ENCODE measurements at places on chromosomes 2 and 18.

GRCh38 chr18:615092-615521, 18.3 kb downstream of the CLUL1 start:
- DNase-seq: peak; percentile 37

DNA sequence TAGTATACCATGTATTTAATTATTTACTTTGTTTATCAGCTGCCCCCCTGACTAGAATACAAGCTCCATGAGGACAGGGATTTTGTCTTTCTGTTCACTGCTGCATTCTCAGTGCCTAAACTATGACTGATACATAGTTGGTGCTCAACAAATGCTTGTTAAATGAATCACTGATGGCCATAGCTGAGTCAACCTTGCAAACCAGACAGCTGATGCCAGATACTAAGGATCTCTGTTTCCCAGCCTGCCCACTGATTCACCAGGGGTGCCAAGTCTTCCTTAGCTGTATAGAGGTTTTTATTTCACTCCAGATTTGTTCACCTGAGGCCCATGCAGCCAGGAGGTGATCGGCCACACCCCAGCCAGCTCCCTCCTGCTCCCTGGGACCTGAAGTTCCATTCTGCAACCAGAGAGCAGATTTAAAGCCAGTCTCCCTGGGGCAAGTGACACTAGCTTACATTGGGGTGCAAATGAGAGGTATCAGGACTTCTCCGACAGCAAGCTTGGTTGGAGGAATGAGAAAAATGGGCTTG, 92.2 kb downstream of the C1QL2 start:
- DNase-seq: peak; percentile 28

GRCh38 chr2:48345176-48345575, 184.8 kb upstream of the STON1 start:
- peak; percentile 25 for DNase-seq

- DNase-seq: no peak
Measured at GRCh38 chr2:239163688-239164334, 237.0 kb downstream of the HDAC4 start.

- no peak for DNase-seq
Measured at GRCh38 chr2:70658476-70658875, 104.8 kb upstream of the TGFA start.

DNA sequence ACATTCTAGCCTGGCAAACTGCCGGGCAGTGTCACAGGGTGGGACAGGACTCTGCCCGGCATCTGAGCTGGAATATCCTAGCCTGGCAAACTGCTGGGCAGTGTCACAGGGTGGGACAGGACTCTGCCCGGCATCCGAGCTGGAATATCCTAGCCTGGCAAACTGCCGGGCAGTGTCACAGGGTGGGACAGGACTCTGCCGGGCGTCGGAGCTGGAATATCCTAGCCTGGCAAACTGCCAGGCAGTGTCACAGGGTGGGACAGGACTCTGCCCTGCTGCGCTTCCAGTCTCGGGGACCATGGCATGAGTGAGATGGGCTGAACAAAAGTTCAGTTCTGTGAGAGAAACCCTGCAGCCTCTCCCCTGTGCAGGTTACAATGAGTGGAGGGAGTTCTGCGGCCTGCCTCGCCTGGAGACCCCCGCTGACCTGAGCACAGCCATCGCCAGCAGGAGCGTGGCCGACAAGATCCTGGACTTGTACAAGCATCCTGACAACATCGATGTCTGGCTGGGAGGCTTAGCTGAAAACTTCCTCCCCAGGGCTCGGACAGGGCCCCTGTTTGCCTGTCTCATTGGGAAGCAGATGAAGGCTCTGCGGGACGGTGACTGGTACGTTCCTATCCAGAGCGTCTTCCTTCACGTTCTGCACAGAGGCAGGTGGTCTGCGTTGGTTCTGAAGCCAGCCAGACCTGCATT, 80.3 kb downstream of the TPO start:
- no peak for DNase-seq

GRCh38 chr18:48643262-48643661, 104.4 kb downstream of the CTIF start:
- DNase-seq: no peak

- no peak for DNase-seq
Measured at GRCh38 chr18:67788310-67789164, 272.0 kb upstream of the DSEL start.

DNA sequence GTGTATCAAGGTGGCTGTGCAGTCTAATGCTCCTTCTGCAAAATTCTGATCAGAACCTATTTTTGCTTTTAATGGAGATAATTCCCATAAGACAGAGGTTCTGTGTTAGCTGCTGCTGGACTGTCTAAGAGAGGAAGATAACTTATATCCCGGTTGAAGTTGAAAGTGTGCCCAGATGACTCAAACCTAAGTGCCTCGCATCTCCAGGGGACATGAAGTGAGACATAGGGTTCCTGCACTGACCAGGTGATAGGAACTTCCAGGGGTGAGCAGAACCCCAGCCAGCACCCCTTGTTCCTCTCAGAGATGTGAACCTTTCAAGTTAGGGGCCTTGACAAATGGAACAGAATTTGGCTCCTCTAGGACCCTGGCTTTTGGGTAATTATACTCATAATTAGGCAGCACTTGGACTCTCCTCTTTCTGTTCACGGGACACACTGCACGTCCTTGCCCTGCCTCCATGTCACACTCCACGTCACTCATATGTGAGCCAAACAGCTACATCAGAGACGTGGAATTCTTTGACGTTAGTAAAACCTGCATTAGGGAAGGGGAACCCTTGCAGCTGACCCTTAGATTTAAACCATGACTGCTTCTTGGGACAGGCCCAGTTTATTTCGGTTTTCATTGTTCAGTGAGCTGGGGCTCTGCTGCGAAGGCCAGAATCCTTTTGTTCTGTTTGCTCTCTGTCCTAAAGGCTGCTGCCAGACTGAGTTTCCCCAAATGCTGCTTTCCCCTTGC, 104.5 kb upstream of the ALPP start:
- DNase-seq: peak; percentile 43

DNA sequence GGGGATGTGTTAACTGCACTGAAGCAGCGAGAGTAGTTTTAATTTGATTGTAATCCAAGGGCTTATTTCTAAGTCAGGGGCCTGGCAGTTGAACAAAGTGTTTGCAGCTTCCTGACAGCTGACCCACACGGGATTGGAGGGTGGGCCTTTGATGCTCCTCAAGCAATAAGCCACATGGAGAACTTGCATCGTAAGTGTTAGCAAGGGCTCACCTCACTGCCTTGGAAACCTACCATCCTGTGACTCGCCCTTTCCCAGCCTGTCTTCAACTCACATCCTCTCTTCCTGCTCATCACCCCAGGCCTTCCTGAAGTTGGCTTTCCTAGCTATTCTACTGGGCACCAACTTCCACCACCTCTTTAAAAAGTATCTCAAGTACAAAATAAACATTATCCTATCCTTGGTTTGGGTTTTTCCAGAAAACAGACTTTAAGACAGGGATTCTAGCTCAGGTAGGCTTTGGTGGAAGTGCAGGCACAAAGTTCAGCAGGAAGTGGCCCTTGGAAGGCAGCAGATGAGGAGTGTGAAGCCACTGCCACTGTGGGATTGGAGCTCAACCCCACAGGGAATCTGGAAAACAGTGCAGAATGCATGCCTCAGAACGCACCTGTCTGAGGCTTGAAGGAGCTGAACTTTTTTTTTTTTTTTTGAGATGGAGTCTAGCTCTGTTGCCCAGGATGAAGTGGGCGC, 31.6 kb downstream of the B3GNT2 start:
- DNase-seq: peak; percentile 50

GRCh38 chr2:217993817-217994463, 8.9 kb downstream of the TNS1 start:
- peak; percentile 54 for DNase-seq

- peak; percentile 97 for DNase-seq
Measured at GRCh38 chr18:59502274-59503175, 143.5 kb upstream of the LMAN1 start.

DNA sequence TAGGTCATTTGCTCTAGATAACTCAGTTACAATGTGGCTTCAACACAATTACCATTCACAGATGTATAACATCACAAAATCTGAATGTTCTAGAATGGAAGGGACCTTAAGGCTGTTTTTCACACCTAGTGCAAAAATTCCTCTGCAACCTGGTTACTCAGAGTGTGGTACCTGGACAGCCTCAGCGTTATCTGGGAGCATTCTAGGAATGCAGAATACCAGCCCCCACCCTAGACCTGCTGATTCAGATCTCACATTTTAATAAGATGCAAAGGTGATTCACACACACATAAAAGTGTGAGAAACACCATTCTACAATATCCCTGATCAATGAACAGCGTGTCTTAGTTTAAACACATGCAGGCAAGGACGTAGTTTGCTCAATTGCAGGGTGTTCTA, 233.1 kb downstream of the TDRD15 start:
- no peak for DNase-seq

DNA sequence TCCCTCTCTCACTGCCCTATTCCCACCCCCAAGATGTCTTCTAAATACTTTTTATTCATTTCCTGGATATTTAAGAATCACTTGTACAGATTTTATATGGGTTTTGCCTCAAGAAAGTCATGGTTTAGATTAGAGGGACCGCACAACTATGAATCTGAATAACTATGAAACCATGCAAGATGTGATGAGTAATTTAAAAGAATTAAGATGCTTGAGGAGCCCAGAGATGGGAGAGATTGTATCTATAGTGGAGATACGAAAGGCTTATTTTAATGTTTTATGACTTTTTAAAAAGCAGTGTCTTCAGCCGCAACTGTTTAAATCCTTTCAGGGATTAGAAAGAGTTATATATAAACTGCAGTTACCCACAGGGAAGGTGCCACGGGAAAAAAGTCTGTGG, 324.1 kb downstream of the LPIN1 start:
- no peak for DNase-seq

DNA sequence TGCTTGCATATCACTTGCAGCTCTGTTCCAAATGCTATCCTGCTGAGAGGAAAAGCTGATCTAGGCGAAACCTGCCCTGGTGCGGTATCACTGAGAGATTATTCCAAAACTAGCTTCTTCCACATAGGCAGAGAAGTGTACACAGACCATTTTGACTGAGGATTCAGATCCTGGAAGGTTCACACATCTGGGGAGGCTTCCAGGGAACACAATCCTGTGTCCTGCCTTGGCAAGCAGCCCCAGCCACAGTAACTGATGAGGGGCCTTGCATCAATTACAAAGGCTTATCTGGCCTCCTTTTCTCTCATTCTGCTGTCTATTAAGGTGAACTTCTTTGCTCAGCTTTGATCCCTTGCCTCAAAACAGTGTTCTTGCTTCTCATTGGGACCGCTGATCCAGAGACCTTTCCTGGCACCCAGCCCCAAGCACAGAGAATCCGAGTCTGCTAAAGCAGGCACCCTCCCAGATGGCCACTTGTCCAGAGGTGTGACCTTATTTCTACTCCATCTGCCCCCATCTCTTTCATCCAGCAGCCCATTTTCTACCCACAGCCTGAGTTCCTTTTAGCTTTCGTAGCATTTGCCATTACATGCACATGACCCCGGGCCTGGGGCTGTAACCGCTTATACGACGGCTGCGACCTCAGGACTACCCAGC, 52.3 kb upstream of the ZFP36L2 start:
- DNase-seq: no peak

DNA sequence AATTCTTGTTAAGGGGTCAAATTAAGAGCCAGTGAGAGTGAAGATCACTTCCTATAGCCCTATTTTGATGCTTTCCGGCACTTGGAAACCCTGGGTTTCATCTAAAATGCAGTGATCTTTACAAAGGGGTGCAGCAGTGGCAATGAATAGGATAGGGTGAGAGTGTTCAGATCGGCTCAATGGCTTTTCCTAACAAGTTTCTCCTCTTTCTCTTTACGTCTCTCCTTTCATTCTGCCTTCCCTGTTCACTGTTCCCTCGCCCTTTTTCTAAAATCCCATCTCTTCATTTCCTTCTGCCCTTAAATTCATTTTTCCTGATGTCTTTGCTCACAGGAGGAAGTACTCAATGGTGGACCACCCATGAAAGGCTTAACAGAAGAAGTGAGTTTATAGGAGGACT, 86.0 kb downstream of the CTIF start:
- no peak for DNase-seq

DNA sequence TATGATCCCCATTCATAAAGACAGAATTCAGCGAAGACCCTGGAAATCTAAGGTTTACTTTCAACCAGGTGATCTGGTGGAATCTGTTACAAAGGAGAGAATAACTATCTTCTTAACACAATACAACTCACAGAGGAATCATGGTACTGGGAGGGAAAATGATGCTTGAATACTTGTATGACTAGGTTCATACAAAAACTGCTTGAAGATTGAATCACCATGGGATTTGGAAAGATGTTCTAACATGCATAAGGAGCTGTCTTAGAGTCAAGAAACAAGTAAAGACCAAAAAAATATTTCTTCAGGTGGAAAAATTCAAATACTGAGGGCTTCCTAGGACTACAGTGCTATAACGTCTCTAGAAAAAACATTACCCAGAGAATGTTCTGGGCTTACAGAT, 32.2 kb downstream of the COL5A2 start:
- peak; percentile 64 for DNase-seq

DNA sequence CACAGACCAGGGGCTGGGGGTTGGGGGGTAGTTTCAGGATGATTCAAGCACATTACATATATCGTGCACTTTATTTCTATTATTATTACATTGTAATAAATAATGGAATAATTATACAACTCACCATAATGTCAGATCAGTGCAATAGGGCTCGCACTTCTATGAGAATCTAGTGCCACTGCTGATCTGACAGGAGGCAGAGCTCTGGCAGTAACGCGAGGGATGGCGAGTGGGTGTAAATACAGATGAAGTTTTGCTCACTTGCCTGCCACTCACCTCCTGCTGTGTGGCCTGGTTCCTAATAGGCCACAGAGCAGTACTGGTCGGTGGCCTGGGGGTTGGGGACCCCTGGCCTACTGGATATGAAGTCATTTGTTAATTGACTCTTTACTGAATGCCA, 190.5 kb downstream of the CLIP4 start:
- DNase-seq: no peak

DNA sequence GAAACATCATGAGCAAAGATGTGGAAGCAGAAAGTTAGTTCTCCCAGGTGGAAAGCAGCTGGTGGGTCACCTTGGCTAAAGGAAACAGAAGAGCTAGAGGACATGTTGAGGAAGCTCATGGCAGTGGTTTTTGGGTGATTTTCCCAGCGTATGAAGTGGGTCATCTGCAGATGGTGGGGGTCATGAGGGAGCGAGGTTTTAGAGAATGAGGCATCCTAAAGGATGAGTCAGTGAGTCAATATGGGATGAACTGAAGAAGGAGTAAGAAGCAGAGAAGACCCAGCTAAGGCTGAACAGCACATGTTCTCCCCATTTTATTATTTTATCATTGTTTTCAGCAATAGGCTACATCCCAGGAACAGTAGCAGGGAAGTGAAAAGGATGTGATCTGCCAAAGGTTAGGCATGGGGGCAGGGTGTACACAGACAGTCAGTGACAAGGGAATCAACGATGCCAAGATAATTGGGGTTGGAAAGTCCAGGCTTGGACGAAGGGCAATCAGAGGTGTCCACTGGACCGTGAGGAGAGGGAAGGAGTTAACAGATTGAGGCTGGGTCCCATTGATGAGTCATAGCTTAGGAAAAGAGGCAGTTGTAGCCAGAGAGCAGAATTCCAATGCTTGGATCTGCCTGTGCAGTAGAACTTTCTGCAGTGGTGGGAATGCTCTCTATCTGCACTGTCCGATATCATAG, 289.3 kb upstream of the RAB12 start:
- peak; percentile 72 for DNase-seq

All from fibroblast of mammary gland (primary cell).